Activated CD4-positive, alpha-beta memory T cell treated with anti-CD3 and anti-CD28 coated beads, Interleukin-2, amount 10 ng/mL, durations not matched to agents 7 days and 5 days (primary cell): ENCODE measurements at places on chromosomes 12 and 14. TPM values are rescaled to one million over a fixed set of nuclear protein-coding genes. Genes with fewer than 3 reads are reported as not detected.

- no peak for DNase-seq
These were observed 37.6 kb downstream of the CACNA2D4 start for GRCh38 chr12:1880876-1881275.

- DNase-seq: no peak
These were observed 46.7 kb upstream of the BTG1 start for GRCh38 chr12:92192360-92192759.

DNA sequence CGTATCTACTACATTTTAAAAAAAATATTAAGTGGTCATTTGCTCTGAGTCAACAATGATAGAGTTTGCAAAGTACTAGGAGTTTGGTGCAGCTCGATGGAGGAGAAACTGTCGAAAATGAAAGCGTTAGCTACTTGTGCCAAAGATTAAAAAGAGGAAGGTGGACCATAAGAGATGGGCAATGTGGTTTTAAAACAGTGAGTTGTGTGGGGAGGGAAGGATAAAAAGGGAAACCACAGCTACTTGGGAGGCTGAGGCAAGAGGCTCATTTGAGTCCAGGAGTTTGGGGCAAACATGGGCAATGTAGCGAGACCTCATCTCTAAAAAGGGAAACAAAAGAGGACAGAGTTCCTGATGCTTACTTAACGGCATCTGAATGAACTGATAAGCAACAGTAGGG is 18.2 kb upstream of the STRAP start:
- DNase-seq: no peak

DNA sequence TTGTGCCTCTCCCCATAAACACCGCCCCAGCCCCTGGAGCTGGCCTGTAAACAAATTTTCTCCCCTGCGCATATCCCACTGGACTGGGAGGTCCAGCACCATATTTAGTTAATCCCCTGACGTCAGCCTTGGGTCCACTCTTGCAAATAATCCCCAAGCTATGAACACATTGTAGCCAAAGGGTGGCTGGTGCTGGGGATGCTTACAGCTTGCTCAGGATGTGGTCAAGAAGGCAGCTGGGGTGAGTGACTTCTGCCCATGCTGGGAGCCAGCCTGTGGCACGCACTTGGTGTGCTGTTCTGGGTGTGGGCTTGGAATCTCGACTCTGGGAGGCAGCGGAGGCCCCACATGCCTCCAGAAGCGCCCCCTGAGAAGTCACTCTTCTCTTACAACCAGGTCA is 32.1 kb downstream of the CMKLR1 start:
- peak; percentile 34 for DNase-seq

DNA sequence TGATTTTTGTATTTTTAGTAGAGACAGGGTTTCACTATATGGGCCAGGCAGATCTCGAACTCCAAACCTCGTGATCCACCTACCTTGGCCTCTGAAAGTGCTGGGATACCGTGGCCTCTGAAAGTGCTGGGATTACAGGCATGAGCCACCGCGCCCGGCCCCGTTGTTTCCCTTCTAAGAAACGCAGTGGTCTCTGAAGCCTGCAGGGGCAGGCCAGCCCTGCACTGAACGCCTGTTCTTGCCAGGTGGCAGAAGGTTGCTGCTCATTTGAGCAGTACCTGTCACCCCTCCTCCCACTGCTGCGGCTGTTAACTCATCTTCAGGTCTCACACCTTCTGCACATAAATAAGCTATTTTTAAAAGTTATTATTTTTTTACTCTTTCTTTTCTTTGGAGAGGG is 24.3 kb downstream of the GPRC5A start:
- DNase-seq: no peak

GRCh38 chr12:123762715-123763052 is 583 bp downstream of the DNAH10 start:
- no peak for DNase-seq

DNA sequence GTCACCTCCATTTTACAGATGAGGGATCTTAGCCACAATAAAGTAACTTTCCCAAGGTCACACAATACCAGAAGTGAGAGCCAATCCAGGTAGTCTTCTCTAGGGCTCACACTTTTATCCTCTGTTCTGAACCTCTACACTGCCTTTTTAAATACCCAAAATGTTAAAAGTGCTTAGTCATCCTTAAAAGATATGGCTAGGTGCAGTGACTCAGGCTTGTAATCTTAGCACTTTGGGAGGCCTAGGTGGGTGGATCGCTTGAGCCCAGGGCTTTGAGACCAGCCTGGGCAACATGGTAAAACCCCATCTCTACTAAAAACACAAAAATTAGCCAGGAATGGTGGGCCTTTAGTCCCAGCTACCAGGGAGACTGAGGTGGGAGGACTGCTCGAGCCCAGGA is 104.1 kb upstream of the PPP4R3A start:
- DNase-seq: no peak

GRCh38 chr14:64504310-64504896 is at the start of gene ZBTB1:
Gene ZBTB1 (plus strand): TSS chr14:64504770. CDS start chr14:64521505, 16,735 bp downstream.
- peak; percentile 87 for DNase-seq

GRCh38 chr12:15806826-15807225 is 17.6 kb upstream of the EPS8 start:
- DNase-seq: no peak

DNA sequence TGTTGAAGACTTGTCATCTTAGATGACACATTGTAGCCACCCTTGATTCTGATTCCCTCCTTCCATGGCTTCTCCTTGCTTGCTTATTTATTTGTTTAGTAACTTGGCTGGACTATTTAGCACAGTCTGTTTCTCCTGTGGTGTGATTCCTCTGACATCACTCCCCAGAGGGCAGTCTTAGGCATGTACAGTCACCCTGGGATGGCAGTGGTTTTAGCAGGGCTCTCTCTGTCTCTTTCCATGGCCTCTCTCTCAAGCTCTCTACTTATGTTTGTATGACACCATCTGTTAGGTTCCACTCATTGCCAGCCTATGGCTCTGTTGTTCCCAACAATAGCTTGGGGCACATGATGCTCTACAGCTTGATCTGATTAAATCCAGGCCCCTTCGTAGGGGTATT is 158.3 kb downstream of the ADGRD1 start:
- DNase-seq: no peak

GRCh38 chr14:72291908-72292688 is 359.9 kb downstream of the RGS6 start:
- no peak for DNase-seq

GRCh38 chr12:74848006-74848405 is 310.4 kb downstream of the ATXN7L3B start:
- no peak for DNase-seq

DNA sequence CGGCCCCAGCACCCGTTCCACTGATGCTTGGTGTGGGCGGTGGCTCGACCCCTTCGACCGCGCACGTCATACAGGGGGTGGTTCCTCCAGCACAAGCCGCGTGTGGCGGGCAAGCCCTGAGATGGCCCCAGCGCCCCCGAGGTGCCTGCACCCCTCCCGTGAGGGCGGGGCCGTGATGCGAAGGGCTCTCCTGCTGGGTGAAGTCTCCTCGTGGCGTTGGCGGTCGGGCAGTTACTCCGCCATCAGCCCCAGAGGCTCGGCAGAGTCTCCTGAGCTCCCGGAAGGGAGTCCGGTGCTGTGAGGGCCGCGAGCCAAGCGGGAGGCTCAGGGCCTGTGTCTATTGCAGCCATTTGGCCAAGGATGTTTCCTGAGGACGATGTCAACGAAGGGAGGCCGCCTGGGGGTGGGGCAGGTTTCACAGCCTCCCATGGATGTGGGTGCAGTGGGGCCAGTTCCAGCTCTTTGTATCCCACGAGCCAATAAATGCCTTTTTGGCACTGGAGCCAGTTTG is 78.1 kb upstream of the GALNT9 start:
- DNase-seq: no peak

DNA sequence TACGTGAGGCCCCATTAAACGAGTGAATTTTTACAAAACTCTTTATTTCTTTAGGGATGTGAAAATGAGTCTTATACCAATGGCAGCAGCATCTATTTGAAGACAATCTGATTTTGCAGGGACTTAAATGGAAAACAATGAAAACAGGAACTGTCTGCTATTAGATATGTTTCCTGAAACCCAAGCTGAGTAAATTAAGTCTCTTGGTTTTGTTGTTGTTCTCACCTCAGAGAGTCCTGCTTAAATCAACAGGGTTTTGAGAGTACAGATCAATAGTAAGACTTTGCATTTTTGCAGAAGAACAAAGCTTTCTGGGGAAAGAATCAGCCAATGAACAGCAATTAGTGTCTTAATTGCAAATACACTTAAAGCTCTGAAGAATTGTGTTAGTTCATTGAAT is 39.1 kb upstream of the LGR5 start:
- DNase-seq: no peak

DNA sequence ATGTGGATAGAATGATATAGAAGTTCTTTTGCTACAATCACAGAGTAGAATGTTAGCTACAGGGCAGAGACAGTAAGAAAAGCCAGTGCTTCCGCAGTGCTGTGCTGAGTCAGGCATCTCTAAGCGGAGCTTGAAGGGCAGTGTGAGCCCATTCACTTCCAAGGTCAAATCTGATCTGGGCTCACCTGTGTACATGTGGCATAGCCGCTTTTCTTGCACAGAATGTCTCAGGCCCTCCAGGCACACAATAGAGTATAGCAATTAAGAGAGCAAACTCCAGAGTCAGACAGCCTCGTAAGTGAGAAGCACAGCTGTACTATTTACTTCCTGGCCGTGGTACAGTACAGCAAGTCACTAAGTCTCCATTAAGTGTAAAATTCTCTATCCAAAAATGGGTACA is 26.8 kb downstream of the CORO1C start:
- no peak for DNase-seq

PARPBP gene
- total RNA-seq: 25.3 TPM

DEPDC4 gene
- total RNA-seq: 1.3 TPM

SPIC gene
- not detected for total RNA-seq

ZNF26 gene
- 15.2 TPM for total RNA-seq

FAM161B gene
- total RNA-seq: 2.1 TPM

GALNT9 gene
- total RNA-seq: not detected
